Naive B cell (primary cell): ENCODE measurements at places on chromosomes 6 and 20.

DNA sequence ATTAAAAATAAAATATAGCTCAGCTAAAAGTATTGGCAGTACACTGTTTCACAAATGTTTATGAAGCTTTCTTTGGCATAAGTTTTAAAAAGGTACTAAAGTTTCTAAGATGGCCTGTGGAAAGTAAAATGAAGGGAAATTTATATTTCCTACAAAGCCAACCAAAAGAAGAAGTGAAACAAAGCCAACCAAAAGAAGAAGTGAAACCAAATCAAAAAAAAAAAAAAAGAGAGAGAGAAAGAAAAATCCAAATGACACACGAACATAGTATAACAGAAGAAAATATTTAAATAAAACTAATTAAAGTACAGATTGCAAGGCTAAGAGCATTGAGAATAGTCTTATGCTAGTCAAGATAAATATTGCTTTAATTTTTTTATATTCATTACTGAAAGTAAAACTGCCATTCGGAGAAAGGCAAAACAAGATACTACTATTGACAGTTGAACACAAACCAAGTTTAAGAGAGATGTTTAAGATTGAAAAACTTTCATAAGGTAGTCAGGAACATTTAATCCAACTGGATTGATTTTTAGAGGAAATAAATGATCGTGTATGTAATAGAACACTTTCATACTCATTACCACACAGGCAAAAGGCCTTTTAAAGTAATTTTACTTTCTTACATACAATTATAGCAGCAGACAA is 12.8 kb upstream of the KHDRBS2 start:
- DNase-seq, result peak; percentile 70

- DNase-seq, result no peak
Observed at GRCh38 chr6:7224731-7225130, 88.3 kb downstream of the SSR1 start.

DNA sequence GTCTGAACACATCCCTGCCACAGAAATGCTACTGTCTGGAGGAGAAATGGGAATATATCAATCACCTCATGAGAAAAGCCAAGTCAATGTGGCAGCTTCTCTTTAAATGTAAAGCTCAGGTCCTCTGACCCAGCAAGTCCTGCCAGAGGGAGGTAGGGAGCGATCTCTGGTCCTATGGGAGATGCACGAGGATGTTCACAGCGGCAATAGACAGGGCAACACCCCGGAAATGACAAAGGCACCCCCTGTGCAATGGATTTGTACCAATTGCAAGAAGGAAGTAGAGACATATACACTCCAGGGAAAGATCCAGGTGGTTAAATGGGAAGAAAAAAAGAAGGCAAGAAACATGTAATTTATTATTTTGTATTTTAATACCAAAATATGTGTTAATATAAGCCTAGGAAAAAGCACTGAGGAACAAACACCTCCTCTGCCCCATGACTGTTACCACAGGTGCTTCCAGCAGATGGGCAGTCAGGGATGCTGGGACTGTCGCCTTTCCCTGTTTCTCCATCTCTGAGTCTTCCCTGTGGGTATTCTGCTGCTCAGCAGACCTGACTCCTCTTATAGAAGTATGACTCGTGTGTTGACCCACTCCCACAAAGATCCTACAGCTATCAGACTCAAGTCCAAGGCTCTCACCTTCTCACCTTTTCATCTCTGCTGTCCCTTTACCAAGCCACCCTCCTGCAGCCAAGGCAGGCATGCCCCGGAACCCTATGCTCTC is 20.8 kb downstream of the ATP9A start:
- DNase-seq, result no peak

GRCh38 chr20:51393571-51393970 is 148.9 kb downstream of the NFATC2 start:
- DNase-seq, result no peak

GRCh38 chr6:26087284-26088115 is at the start of gene HFE:
HFE (plus strand) TSS chr6:26087429; CDS start chr6:26087441, 12 bp downstream.
- DNase-seq, result peak; percentile 46

DNA sequence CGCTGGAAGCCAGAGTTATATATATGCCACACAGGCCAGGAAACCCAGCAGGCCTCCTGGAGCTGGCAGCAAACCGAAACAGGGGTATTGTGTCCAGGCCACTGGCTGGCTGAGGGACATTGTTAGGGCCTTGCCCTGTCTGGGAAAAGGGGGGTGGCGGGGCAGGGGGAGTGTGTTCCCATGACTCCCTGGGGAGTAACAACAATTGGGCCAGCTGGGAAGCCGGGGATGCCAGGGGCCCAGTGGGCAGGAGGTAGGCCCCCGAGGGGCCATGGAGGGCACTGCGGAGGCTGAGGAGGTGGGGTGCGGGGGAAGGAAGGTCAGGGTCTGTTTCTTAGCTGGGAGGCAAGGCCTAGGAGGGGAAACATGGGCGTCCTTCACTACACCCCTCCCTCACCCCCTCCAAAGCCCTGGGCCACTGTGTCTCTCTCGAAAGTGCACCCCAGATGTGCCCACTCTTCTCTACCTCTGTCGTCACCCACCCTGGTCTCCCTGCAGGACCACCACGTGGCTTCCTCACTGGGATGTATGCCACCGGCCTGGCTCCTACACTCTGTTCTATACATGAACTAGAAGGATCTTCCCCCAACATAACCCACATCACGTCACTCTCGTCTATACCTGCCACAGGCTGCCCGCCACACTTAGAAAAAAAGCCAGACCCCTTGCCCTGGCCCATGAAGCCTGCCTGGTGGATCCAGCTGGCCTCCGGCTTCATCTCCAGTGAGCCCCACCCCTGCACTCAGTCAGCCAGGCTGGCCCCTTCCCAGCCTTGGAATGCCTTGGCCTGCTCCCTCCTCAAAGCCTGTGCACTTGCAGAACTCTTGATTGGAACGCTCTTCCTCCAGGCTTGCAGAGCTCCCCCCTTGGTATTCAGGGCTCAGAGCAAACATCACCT is 7.8 kb upstream of the E2F1 start:
- no peak for DNase-seq
